ENCODE measurements at places on chromosomes 1 and 21.

DNA sequence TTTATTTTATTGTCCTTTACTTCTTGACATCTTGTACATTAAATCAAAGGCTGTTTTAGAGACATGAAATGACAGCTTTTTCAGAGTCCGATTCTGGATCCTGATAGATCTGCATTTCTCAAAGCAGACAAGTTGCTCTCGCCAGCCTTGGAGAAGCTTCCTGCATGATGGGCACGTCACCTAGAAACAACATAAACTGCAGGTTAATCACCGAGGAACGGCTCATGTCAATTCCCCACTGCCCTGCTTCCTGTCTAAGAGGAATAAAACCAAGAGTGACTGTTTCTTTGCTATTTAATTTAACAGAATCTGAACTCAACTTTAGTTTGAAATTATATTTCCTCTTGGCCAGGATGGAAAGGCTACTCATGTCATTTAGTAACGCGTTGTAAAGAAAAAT, 77.0 kb downstream of the RWDD3 start:
- DNase-seq = no peak

GRCh38 chr1:18666317-18666920, 35.8 kb downstream of the PAX7 start:
- DNase-seq = no peak

- no peak for DNase-seq
Observed at GRCh38 chr1:200590001-200590400, 30.6 kb downstream of the KIF14 start.

DNA sequence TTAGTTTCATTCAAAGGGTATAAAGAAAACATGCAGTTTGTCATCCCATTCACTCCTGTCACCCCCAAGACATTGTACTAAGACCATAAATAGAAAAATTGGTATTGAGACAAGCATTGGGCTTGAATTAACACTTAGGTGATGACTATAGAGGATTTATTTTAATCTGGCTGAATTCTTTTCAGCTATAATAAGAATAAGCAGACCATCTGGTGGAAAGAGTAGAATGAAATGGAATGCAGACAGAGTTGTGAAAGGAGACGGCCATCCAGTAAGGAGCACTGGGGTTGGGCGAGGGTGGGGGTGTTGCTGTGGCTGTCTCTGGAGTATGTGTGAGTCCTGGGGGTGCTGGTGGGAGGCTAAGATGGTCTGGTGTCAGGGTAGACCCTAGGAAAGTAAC, 125.0 kb upstream of the IVNS1ABP start:
- DNase-seq = no peak

DNA sequence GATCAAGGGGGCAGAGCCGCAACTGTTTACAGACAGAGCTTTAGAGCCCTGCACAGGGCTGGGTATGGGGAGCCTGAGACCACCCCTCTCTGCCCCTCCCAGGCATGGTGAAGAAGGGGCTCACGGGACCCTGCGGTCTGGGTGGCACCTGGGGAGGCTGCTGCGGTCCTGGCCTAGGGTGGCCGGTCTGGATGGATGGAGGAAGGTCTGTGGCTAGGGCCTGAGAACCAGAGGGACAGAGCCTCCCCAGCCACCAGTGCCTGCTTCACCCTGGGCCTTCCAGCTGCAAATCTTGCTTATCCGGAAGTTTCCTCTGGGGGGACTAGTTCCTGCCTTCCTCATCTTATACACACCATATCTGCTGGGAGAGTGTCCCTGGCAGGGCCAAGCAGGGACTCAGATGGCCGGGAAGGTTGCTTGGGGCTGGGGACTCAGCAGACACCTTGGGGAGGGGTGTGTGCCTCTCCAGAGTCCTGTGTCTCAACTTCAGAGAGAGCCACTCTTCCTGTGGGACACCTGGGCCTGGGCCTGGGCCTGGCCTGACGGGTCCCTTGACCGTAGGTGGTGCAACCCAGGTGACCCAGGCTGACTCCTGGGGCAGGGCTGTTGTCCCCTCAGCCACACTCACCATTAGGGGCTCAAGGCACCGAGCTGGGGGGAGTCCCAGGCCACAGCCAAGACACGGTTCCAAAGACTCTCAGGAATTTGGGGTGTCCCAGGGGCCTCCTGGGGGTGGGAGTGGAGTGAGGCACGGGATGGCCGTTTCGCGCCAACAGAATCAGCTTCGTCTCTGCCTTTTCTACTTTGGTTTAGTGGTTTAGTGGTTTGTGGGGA, 52.0 kb upstream of the ACTRT2 start:
- no peak for DNase-seq

GRCh38 chr1:173507205-173507846, 30.2 kb downstream of the PRDX6 start:
- no peak for DNase-seq

Measured in esophagus squamous epithelium (tissue), 5 donors.